IMR-90 (cell line): ENCODE measurements at places on chromosomes 2 and 18. TPM values are rescaled to one million over a fixed set of nuclear protein-coding genes. Genes with fewer than 3 reads are reported as not detected.

AFF3 gene
- 11.8 and 12.9 TPM in 2 replicates for polyA plus RNA-seq

RGPD3 gene
- 0.06 and 0.07 TPM in 2 replicates for polyA plus RNA-seq

GREB1 gene
- polyA plus RNA-seq: 0.05 TPM in 1 of 2 replicates, not detected in the other

DNER gene
- 0.14 and 0.20 TPM in 2 replicates for polyA plus RNA-seq

GALNT14 gene
- polyA plus RNA-seq: 0.15 TPM in 1 of 2 replicates, not detected in the other

PROKR1 gene
- polyA plus RNA-seq: not detected in 2 replicates

OXER1 gene
- polyA plus RNA-seq: not detected in 2 replicates

UCN gene
- polyA plus RNA-seq: 0.22 and 0.30 TPM in 2 replicates

BUB1 gene
- polyA plus RNA-seq: 17.6 and 19.6 TPM in 2 replicates

STAMBP gene
- polyA plus RNA-seq: 29.7 and 29.8 TPM in 2 replicates

TAF4B gene
- polyA plus RNA-seq: 0.38 and 0.42 TPM in 2 replicates

DYTN gene
- polyA plus RNA-seq: not detected in 2 replicates

HAAO gene
- 0.05 and 0.09 TPM in 2 replicates for polyA plus RNA-seq

TACR1 gene
- 0.06 and 0.09 TPM in 2 replicates for polyA plus RNA-seq

TRAK2 gene
- polyA plus RNA-seq: 10.7 and 13.1 TPM in 2 replicates

R3HDM1 gene
- polyA plus RNA-seq: 38.0 and 38.1 TPM in 2 replicates

GALNT3 gene
- 0.76 and 1.1 TPM in 2 replicates for polyA plus RNA-seq

ATP6V1C2 gene
- polyA plus RNA-seq: 0.04 TPM in 1 of 2 replicates, not detected in the other

DNPEP gene
- 74.2 and 75.1 TPM in 2 replicates for polyA plus RNA-seq

MAL gene
- not detected in 2 replicates for polyA plus RNA-seq

RIF1 gene
- 3.1 and 4.3 TPM in 2 replicates for polyA plus RNA-seq

LYG2 gene
- not detected in 2 replicates for polyA plus RNA-seq

PRKAG3 gene
- not detected in 2 replicates for polyA plus RNA-seq
